ENCODE measurements at places on chromosomes 3 and 15.

DNA sequence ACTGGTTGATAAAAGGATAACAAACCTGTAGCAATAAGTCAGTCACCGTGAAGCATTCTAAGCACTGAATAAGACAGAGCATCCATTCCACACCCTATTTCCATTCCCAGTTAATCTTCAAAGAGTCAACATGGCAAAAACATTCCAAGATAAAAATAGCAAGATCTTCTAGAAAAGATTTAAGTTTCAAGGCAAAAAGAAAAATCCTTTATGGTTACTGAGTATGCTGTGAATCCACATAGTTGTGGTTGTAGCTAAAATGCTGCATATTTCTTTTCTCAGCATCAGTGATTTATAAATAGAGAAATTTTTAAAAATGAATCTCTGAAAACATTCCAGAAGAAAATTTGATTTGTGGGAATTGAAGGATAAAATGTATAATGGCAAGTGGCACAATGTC, 21.1 kb downstream of the GAP43 start:
- no peak for DNase-seq

- no peak for DNase-seq
Observed at GRCh38 chr3:177816667-177817208, 619.5 kb upstream of the TBL1XR1 start.

DNA sequence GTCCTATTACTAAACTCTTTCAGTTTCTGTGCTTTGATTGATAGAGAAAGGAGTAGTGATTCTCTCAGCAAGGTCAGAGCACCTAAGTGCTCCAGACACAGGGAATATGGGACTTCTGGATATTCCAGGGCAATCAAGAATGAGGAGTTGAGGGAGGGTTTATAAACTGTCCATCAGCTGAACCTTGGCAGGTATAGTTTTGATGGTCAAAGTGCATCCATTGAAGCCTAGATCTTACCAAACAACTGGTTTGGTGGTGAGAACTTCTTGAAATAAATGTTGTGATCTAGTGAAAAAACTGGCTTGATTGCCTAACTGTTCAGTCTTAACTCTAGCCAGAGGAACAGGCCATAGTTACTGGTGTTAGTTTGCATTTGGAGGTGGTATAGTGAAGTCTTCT, 207.0 kb upstream of the ONECUT1 start:
- no peak for DNase-seq

DNA sequence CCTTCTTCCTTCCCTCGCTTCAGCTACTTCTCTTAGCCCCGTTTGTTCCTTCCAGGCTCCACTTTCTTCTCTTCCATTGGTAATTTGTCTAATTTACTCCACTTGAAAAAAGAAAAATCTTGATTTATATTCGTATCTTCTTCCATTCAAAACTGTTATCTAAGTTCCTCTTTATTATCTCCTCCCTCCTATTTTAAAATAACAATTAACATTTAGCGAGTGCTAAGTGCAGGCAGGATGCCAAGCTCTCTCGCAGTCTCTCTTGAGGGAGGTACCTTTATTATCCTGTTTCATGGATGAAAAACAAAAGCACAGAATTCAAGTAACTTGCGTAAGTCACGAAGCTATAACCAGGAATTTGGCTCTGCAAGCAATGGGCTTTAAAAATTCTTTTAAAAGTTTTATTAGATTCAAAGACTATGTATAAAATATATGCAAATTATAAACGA, 418.9 kb upstream of the NAALADL2 start:
- DNase-seq: no peak

GRCh38 chr3:72974956-72975355, 21.7 kb upstream of the PPP4R2 start:
- no peak for DNase-seq

- DNase-seq: no peak
Observed at GRCh38 chr3:48885753-48886152, 12.9 kb downstream of the SLC25A20 start.

Data from RWPE2 (cell line).